C1 segment of cervical spinal cord (tissue), 14 donors: ENCODE measurements at places on chromosomes 6 and 20.

DNA sequence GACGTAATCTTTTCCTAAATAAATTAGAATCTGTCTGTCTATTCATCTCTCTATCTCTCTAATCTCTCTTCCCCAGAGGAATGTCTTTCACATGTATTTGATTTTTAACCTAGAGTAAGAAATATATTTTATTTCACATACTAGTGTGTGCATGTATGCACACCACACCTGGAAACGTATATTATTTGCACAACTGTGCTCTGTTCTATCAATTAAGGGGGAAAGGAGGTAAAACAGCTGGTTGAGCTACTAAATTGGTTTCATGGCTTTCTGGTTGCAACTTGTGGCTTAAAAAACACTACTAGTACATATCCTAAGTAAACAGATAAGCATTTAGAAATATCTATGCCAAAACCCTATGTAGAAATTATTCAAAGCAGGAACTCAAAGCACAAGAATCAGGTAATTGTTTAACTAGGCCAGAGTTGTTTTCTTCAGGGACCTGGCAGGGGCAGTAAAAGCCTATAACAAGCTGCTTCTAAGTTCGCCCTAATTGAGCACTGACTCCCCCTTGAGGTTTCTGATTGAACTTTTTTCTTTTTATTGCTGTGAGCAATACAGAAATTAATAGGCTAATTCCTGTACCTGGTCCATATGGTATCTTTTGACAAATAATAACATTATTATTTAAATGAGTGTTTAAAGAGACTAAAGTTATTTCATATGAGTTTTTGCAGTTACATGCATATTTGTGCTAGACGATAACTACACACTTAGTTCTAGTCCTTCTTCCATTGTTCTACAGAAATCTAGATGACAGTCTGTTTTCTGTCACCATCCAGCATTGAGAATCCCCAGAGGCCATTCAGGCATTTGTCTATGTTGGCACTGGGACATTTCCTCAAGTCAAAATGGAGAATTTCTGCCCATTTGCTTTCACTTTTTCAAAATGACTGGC is 88.6 kb downstream of the MCHR2 start:
- DNase-seq: no peak

DNA sequence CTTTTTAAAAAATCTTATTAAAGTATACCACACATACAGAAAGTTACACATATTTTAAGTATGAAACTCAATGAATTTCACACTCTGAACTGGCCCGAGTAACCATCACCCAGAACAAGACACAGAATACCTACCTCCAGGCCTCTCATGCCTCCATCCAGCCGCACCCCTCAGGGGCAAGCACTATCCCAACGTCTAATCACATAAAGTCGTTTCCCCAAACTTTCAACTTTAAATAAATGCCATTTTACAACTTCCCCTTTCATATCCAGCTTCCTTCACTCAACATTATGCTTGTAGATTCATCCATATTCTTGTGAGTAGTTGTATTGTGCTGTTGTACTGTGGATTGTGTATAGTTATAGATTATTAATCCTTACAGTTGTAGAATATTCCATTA is 539.1 kb downstream of the CD83 start:
- DNase-seq: no peak

DNA sequence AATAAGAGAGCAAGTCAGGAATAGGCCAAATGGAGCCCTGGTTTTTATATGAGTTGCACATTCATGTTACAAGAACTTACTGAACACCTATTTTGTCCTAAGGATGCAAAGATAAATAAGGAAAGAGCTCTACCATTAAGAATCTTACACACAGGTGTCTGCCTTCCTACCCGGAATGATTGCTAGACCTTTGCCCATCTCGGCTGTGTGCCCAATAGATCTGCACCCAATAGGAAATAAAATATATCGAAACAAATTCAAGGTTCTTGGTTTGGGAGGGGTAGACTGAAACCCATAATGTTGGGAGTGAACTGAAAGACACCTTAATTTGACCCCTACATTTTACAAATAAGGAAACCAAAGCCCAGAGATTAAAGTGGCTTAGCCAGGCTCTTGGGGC is 48.9 kb downstream of the EDN1 start:
- no peak for DNase-seq

DNA sequence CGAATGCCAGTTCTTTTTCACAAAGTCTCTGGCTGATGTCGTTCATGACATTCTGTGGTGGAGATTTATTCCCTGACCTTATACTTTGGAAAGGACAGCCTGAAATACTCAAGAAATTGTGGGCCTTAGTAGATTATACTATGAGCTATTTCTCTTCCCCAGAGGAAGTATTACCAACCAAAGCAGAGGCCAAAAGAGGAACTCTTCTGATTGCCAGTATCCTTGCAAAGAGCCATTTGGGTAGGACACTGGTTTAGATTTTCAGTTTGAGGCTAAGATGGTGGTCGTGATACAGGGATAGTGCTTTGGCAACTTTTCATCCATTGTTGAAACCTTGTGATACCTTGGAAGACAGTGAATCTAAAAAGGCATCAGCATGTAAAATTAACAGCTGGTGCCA is 327.3 kb downstream of the HACE1 start:
- DNase-seq: no peak

DNA sequence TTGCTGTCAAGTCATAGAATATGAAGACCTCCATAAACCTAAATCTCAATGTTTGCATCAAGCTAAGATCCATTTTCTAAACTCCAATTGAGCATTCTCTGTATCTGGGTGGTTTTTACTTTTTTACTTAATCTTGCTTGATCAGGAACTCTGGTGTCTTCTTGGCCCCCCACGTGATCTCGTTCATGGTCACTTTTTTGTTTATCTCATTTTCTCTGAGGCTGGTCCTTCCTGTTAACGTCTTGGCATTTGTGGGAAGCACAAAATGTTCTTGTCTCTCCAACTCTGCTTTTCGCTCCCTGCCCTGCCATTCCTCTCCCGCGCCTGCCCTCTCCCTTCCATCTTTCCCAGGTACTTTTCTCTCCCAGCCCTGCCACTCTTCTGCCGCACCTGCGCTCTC is 14.0 kb upstream of the MAPRE1 start:
- no peak for DNase-seq

- DNase-seq: no peak
Observed at GRCh38 chr6:16653226-16653625, 108.0 kb downstream of the ATXN1 start.

GRCh38 chr20:38057351-38057972 is 23.9 kb downstream of the RPRD1B start:
- peak; percentile 48 for DNase-seq

GRCh38 chr6:29626948-29627754 is 5.8 kb downstream of the GABBR1 start:
- DNase-seq: peak; percentile 39

DNA sequence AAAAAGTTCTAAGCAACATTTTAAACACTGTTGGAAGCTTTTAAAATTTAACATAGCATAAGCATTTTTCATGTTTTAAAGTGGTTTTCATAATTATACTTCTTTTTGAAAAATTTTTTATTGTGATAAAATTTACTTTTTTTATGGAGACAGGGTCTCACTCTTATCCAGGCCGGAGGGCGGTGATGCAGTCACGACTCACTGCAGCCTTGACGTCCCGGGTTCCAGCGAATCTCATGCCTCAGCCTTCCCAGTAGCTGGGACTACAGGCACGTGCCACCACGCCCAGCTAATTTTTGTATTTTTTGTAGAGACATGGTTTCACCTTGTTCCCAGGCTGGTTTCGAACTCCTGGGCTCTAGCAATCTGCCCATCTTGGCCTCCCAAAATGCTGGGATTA is 46.1 kb upstream of the TULP4 start:
- no peak for DNase-seq

DNA sequence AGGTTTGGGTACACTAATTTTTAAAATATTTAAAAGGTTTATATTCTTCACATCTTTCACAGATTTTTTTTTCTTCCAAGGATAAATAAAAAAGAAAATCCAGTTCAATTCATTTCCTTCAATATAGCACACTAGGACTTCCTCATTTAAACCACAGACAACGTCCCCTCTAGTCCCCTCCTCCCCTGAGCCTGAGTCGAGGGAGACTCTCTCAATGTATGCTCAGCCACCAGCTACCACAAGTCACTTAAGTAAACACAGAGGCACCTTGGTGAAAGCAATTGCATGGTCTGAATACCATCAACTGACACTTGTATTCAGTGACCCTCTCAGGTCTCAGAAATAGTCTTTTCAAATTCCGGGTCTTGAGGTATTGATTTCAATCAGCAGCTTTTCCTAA is 88.6 kb downstream of the SIM1 start:
- no peak for DNase-seq

- no peak for DNase-seq
Observed at GRCh38 chr6:119713903-119714302, 364.3 kb upstream of the MAN1A1 start.

GRCh38 chr20:57126481-57127092 is 139.9 kb downstream of the BMP7 start:
- DNase-seq: no peak

GRCh38 chr6:169445661-169446581 is 192.3 kb upstream of the THBS2 start:
- no peak for DNase-seq

GRCh38 chr6:41298785-41299502 is 12.5 kb upstream of the TREM1 start:
- no peak for DNase-seq

- no peak for DNase-seq
Observed at GRCh38 chr6:73180763-73181619, 44.3 kb downstream of the KHDC1L start.

GRCh38 chr6:89021629-89022028 is 58.2 kb upstream of the RNGTT start:
- DNase-seq: no peak

DNA sequence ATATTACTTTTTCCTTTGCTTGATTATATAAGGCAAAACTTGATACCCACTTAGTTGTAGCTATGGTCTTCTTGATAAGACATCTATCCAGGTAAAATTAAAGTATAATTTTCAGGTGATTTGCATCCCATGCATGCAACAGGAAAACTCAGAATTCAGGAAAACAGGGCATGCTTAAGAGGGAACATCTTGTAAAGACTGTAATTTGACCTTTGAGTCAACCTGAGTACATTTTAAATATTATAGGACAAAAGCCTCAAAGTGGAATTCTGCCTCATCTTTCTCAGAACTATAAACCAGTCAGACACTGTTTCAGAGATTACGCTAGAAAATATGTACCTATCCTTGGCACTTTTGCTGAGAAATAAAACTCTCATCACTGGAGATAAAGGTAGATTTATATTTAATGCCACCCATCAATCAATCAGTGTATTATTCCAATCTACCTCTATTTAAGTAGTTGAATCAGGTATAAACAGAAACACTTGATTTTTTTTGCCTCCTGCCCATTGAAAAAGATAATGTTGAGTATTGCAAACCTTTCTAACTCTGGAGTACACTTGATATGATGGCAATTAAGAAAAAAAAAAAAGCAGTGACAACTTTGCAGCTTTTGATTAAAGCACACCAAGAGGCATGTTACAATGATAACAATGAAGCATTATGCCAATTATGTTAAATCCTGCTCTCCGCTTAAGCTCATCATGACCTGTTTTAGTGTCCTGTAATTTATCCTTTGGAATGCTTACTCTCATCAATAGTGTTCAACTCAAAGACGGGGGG is 2.8 kb downstream of the CITED2 start:
- no peak for DNase-seq

GRCh38 chr6:5778317-5778857 is 228.3 kb downstream of the NRN1 start:
- DNase-seq: no peak

DNA sequence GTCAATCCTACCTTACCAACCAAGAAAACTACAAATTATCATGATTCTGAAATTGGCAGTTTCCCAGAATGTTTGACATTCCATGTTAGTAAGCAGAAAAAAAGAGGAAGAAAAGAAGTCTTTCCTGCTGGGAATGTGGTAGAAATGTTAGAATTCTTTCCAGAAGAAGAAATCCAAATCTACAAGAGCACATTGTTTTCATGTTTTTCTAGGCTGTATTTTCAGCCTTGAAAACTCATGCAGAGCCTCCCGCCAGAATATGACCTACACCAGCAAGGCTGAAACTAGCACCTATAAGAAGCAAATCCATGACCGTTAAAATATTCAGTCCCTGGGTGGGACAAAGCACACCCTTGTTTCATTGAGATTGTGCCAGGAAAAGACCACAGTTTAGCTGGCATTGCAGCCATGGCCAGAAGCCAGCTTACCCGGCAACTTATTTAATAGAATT is 259.4 kb downstream of the GJA1 start:
- no peak for DNase-seq

- no peak for DNase-seq
Observed at GRCh38 chr6:45226081-45226480, 102.0 kb upstream of the RUNX2 start.

DNA sequence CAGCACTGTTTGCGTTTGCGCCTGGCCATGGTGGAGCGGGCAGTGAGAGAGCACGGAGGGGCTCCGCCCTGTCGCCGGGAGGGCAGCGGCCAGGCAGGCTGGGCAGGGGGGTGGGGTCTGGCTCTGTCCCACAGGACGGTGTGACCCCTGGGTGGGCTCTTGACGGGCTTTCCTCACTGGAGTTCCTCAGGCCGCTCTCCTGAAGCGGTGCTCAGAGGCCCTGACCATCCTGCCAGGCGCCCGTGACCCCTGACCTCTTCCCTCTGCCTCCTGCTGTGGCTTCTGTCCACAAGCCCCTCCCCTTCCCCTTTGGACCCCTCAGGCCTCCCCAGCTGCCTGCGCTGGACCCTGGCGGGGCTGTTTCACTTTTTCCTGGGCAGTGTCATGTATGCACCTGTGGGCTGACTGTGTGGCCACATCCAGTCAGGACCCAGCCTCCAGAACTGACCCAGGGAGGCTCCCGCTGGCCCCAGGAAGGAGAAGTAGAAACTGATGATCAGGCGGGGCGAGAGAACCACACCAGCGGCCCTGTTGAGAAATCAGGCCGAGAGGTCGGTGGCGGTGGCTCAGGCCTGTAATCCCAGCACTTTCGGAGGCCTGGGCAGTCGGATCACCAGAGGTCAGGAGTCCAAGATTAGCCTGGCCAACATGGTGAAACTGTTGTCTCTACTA is 1.2 kb downstream of the OGFR start:
- DNase-seq: no peak

DNA sequence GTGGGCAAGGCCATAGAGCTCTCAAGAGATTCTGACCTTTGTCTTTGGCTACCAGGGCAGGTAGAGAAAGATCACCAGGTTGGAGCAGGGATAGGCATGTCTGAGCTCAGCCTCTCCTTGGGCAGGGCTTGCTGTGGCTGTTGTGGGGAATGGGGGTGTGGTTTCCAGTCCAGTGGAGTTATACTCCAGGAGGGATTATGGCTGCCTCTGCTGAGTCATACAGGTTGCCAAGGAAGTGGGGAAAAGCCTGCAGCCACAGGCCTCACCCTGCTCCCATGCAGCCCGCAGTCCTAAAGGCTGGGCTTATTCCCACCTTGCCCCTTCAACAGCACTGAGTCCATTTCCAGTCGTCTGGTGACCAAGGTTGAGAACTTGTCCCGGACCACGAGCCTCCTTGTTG is 21.9 kb downstream of the MEP1A start:
- DNase-seq: no peak

GRCh38 chr20:48524582-48524981 is 303.2 kb downstream of the PREX1 start:
- no peak for DNase-seq

DNA sequence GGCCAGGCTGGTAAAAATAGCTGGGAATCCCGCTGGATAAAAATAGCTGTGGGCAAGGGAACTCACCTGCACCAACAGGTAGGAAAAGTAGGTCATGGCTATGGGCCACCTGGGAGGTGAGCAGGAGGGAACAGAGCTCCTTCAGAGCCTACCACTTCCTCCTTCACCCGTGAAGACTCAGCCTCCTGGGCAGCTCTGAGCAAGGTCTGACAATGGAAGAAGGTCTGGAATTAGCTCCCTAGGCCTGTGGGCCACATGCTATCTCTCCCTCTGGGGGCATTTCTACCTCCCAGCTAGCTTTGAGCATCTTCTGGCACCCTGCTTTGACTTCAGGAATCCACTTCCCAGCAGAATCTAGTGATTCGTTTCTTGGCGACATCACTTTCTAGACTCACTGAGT is 153.9 kb downstream of the MRPL14 start:
- DNase-seq: no peak
